ENCODE measurements at places on chromosomes 16 and 17.

DNA sequence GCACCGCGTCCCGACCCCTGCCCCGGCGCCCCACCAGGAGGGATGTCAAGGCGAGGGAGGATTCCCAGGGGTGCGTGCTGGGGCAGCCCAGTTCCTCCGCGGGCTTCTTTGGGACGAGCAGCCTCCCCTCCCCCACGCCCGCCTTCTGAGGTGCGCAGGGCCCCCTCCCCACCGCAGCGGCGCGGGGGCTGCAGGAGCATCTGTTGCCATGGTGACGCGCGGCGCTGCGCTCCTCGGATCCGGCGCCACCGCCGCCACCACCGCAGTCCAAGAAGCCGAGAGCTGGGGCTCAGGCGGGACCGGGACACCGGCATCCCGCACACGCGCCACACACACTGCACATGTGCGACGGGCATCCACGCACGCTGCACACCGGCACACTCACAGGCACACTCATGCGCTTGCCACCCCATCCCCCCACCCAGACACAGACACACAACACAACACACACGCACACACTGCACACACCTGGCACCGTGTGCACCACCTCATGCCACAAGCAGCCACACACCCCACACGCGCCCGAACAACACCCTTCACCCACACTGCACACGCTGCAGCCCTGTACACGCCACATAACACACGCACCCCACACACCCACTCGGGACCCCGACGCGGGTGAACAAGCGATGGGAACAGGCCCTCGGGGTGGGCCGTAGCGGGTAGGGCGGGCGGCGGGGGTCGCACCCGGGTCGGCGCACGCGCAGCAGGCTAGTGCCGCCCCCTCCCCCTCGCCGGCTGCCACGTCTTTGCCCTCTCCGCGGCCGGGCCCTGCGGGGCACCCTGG is 17.0 kb downstream of the ENPP7 start:
- no peak for DNase-seq

DNA sequence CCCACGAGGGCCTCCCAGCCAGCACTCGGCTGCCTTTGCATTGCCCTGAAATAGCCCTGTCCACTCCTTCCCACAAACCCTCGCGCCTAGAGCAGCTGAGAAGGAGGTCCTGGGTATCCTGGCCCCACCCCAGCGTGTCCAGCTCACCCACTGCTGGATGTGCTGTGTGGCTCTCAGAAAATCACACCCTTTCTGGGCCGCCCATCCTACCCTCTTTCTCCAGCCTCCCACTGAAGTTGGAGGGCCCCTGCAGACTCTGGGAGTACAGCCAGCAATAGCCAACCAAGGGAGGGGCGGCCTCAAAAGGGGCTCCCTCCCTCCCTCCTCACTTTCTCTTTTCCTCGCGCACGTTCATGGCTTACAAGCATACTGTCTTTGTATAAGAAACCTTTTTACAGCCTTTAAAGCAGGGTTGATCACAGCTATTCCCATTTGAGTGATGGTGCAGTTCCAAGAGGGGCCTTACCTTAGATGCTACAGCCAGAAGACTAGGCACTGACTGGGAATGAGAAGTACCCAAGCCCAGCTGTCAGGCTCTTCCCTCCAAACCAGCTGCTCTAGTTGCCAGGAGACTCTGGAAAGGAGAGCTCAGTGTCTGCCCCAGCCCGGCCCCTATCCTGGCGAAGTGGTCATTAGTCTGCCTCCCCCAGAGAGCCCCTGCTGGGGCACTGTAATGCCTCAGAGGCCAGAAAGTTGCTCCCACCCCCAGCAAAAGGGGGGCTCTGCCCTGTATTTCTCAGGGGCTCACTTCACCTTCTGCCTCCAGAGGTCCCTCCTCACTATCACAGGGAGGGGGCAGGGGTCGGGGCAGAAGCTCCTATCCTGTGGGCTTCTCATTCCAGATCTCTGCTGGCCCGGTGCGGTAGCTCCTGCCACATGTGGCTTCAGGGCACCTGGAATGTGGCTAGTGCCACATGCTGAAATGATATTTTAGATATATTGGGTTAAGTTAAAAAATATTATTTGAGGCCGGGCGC is 38.1 kb downstream of the DCAKD start:
- DNase-seq = no peak

- no peak for DNase-seq
Observed at GRCh38 chr17:79038545-79039135, 14.7 kb downstream of the C1QTNF1 start.

DNA sequence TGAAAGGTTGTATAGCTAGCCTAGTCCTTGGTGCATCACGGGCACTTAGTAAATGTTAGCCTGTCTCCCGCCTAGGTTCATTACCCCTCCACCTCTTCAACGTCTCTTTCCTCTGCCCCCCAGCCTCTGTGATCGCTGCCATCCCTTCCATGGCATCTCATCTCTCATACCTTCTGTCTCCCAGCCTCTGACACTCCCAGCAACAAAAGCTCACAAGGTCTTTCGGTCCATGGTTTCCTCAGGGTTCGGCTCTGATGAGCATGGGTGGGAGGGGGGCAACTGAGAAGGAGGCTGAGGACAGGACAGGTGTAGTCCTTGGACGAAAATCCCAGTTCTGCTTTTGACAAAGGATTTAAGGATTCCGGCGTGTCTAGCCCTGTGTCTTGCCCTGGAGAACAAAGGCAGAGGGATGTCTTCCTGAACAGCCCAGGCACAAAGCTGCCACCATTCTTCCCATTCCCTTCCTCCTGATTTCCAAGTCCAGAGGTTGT is 16.7 kb downstream of the CCR7 start:
- DNase-seq = no peak

- no peak for DNase-seq
Observed at GRCh38 chr17:74637926-74638325, 14.4 kb upstream of the CD300E start.

DNA sequence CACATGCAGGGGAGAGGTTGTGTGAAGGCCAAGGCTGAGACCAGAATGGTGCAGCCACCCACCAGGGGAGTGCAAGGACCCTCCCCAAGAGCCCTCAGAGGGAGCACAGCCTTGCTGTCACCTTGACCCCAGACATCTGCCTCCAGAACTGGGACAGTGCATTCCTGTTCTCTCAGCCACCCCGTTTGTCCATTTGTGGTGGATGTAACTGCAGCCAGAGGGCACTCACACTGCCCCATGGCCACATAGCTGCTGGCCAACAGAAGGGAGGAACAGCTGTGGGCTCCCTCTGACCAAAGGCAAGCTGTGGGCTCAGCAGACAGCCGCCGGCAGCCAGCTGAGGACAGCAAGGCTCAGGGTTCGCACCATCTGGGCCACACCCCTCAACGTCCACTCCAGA is 49.8 kb upstream of the KLHDC4 start:
- no peak for DNase-seq

All from stimulated activated CD4-positive, alpha-beta T cell treated with anti-CD3 and anti-CD28 coated beads, Interleukin-12 subunit alpha, Interleukin-12 subunit beta, amount 100 ng/mL, for 4 hours (primary cell).